ENCODE measurements at places on chromosomes 7 and 10.

- DNase-seq, result no peak
Observed at GRCh38 chr7:16348251-16348650, 73.1 kb downstream of the CRPPA start.

DNA sequence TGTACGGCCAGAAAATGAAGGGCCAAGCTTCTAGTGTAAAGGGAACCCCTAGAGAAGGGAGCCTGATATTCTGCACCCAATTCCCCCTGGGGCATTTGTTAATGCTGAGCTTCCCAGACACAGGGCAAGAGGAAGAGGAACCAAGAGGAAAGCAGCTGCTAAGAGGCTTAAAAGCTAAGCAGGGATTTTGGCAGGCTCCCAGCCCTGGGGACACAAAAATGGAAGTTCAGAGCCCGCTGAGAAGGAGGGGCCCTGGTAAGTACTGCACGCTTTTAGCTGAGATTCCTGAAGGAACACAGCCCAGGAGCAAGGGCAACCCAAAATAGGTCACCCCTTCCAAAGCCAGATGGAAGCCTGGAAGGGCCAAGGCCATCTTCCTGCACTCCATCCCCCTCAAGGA is 387.3 kb upstream of the MGMT start:
- DNase-seq, result peak; percentile 9

GRCh38 chr7:28157831-28158416 is 22.7 kb downstream of the JAZF1 start:
- DNase-seq, result no peak

- no peak for DNase-seq
Observed at GRCh38 chr10:124321433-124322089, 97.2 kb downstream of the OAT start.

DNA sequence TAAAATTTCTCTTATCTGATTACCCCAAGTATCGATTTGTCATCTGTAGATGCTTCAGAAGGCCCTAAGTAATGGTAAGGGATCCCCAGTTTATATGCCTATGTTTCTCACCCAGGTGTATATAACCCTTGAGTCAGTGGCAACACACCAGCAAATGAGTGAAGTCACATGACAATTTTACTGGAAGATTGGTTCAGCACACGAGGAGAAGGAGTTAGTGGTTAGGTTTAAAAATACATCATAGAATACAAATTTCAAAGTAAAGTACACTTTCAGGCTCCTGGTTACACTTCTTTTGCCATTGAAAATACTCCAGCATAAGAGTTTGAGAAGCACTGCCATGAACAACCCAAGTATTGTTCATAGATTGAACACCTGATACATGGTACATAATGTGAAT is 29.7 kb upstream of the CAPZA2 start:
- no peak for DNase-seq
